Stimulated activated CD4-positive, alpha-beta T cell treated with anti-CD3 and anti-CD28 coated beads, Interleukin-1b, Interleukin-23, amount 100 ng/mL, for 1 hour (primary cell): ENCODE measurements at places on chromosomes 3 and 15.

DNA sequence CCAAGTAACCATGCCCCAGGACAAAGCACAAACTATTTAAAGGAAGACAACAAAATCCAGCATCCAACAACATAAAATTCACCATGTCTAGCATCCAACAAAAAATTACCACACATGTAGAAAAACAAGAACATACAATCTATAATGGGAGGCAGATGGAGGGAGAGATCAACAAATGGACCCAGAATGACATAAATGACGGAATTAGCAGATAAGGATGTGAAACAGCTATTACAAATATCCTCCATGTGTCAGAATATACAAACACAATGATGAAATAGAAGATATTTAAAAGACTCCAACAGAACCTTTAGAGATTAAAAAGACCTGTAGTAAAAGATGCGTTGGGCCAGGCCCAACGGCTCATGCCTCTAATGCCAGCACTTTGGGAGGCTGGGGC is 10.8 kb downstream of the LYSMD4 start:
- DNase-seq, result no peak

DNA sequence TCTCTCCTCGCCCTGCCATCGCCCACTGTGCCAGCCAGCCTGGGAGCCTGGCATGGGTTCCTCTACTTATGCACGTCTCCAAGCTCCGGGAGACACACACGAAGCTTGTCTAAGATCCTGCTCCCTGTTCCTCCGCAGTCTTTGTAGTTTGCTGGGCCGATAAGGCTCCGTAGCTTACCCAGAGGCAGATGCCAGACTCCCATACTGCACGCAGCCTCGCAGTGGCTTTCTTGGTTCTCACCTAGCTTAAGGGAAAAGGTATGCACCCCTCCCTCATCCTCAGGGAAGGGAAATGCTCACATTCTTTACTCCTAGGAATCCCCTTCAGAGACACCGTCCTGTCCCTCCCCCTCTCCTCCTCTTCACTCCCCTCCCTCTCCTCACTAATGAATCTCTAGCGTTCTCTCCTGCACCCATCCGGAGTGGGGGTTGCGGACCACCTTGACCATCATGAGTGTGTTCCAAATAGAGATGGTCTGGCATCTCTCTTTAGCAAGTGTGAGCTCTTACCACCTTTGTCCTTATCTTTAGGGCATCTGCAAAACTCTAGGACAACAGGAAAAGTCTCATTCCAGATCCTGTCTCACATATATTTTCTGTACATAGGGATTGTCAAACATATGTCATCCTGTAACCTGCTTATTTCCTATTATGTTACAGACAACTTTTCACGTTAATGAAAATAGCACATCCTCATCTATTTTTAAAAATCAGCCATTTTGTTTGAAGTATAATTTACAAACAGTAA is 56.5 kb downstream of the TMEM266 start:
- DNase-seq, result no peak

DNA sequence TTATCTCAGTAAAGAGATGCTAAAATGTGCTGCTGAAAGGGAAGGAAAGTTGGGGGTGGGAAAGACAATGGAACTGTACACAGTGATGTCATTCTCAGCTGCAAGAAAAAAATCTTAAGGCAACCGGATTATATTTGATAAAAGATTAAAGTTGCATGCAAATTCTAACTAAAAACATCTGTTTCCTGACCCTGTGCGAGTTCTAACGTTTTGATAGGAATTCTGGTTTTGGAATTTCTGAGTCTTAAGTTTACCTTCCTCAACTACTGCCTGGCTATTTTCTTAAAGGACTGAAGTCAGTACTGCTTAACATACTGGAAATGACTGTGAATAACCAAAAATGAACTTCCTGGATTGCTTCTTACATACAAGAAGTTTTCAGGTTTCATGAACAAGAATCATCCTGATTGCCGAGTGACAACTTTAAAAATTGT is 115.5 kb downstream of the SLC25A26 start:
- no peak for DNase-seq

DNA sequence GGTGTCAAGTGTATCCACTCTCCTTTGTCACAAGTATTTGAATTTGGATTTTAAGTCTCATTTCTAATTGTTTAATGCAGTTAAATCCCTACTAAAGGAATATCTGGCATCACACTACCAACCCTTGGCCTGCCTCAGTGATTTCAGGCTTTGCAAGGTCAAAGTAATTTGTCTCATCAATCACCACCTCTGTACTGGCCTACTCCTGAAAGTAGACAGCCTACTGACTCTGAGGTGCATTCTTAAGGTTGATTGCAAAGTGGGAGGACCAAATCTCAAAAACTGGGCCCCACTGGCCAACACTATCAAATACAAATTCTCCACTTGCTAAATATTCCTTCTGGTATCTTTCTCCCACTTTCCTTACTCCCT is 851 bp upstream of the TEX55 start:
- no peak for DNase-seq

GRCh38 chr3:197711973-197712707 is 24.6 kb downstream of the RUBCN start:
- peak; percentile 58 for DNase-seq

GRCh38 chr3:18012436-18012835 is 270.0 kb upstream of the TBC1D5 start:
- no peak for DNase-seq

DNA sequence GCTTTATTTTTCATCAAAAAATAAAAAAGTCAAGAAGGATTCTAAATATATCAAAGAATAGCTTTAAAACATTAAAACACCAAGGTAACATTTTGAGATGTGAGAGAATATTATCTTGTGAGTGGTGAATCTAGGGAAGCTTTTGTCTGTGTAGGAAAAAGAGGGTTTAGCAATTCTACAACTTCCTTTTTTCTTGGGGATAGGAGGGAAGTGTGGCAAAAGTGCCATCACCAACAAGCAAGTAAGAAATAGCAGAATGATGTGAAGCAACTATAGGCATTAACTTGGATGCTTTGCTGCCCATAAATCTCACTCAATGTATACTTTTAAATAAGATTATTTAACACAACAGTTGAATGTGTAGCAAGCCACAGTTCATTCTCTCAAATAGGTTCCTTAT is 57.8 kb upstream of the SUCLG2 start:
- no peak for DNase-seq

- DNase-seq, result no peak
Observed at GRCh38 chr3:197501879-197502620, 53.7 kb downstream of the BDH1 start.

GRCh38 chr3:186366206-186366605 is 4.2 kb upstream of the DGKG start:
- DNase-seq, result no peak

DNA sequence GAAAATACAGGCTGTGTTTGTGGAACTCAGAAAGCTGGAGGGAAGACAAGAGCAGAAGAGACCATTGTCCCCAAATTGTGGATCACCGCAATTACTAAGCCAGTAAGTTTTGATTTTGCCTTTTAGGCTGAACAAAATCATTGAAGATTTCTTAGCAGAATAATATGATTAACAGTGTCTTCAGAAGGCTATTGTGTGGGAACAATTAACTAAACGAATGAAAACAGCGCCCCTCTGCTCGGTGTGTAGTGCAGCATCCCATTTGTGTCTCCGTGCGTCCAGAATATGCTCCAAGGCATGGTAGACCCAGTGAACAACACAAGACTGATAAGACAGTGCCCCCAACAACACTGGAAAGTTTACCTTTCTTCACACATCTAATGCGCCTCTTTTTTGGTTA is 71.2 kb downstream of the CRTC3 start:
- DNase-seq, result no peak

GRCh38 chr3:169402672-169403360 is 260.7 kb downstream of the MECOM start:
- DNase-seq, result no peak

DNA sequence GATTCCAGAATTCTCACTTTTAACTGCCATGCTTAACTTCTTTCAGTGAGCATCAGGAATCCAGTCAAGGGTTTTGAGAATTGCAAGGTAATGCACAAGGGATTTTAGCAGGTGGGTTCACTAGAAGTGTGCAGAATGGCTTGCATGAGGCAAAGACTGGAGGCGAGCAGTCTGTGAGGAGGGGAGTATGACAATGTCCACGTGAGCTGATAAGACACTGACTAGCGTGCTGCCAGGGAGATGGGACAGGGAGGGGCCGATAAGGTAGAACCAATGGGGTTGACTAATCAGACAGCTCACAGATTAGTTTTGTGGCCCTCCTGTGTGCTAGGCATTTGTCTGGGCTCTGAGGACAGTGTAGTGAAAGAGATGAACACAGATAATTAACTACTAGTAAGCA is 102.0 kb upstream of the DAZL start:
- DNase-seq, result no peak

- no peak for DNase-seq
Observed at GRCh38 chr3:142876417-142876816, 12.5 kb downstream of the PCOLCE2 start.

- DNase-seq, result no peak
Observed at GRCh38 chr3:66394019-66394752, 106.6 kb downstream of the LRIG1 start.

GRCh38 chr3:189398656-189399055 is 226.9 kb downstream of the TPRG1 start:
- no peak for DNase-seq

DNA sequence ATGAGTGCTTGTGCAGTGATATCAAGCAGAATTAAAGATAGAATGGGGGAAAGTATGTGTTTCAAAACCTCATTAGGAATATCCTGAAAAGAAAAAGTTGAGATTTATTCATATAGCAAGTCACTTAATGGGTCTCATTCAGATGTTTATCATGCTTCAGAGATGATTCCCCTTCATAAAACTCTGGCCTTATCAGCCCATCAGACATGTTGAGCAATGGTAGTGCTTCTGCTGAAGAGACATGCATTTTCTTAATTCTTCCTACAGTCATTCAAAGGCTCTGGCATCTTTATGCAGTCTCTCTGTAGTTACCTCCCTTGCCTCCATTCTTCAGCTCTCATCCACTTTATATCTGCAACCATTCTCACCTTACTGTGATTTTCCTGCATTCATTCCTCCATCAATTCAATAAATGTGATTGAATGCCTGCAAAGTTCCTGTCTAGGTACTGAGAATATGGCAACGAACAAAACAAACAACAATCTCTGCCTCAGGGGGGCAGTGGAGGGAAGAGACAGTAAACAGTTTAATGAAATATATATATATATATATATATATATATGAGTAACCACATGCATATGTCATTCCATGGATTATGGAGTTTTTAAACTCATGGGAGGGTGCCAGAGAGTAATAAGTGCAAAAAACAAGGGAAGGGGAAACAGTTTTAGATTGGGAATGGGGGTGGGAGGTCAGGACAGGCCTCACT is 138.5 kb downstream of the NECTIN3 start:
- DNase-seq, result no peak

DNA sequence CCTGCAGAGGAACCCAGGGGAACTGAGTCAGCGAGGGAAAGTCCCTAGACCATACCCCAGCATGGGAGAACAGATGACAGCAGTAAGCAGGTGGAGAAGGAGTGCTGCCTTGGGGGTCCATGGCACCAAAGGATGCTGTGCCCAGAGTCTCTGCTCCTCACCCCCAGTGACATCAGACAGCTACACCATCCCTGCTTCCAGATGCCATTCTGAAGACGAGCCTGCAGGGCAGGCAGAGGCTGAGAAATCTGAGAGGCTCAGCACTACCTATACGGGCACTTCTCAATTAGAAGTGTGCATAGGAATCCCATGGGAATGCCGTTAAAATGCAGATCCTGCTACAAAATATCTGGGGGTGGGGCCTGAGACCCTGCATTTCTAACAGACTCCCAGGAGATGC is 211.3 kb upstream of the NSMCE3 start:
- no peak for DNase-seq

- DNase-seq, result no peak
Observed at GRCh38 chr15:50978580-50978979, 70.1 kb downstream of the AP4E1 start.

- no peak for DNase-seq
Observed at GRCh38 chr3:188761439-188761838, 410.3 kb upstream of the TPRG1 start.

- no peak for DNase-seq
Observed at GRCh38 chr15:67196672-67197363, 57.6 kb downstream of the AAGAB start.

DNA sequence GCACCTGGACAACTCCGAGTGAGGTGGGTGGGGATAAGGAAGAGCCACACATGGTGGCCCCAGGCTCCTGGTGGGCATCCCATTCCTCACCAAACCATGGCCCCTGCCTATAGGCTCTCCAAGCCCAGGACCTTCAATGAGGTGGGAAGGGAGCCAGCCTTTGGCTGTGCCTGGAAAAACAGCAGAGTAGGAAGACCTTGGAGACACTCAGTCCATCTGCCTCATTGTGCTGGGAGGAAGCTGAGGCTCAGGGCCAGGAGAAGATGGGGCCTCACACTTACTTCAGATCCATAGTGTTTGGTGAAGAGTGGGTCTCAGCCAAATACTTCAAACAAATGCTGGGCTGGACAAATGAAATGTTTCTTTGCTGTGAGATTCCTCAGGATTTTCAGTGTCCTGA is 47.4 kb upstream of the APEH start:
- no peak for DNase-seq

GRCh38 chr3:8457039-8457438 is 44.6 kb upstream of the LMCD1 start:
- no peak for DNase-seq

DNA sequence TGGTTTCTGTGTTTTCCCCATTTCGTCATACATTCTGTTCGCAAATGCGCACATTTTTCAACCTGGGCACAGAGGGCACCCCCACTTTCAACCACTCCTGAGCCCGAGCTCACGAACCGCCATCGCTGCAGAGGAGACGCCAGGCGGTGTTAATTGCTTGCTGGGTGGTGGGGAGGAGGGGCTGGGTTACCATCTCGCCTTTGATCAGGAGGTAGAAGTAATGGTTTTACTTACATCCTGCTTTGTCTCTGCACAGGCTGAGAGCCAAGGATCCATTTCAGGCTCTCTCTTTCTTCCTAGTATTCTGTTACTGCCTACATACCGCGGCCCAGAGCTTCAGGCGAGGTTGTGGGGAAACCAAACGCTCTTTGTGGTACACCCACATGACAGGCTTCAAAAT is 177.3 kb upstream of the WNT5A start:
- no peak for DNase-seq

DNA sequence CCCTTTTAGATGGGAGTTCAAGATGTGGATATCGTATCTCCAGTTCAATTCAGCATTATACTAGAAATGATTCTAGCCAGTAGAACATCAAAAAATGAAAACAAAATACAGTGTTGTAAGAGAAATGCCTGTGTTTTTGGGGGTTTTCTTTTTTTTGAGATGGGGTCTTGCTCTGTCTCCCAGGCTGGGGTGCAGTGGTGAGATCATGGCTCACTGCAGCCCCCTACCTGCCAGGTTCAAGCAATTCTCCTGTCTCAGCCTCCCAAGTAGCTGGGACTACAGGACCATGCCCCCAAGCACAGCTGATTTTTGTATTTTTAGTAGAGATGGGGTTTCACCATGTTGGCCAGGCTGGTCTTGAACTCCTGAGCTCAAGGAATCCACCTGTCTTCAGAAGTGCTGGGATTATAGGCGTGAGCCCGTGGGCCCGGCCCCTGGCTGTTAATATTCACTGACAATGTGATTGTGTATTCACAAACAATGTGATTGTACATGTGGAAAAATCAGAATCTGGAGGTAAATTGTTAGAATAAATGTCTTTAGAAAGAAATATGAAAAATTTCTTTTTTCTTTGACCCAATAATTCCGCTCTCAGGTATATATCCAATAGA is 59.0 kb downstream of the ARIH1 start:
- no peak for DNase-seq
